Uterus (tissue), 4 donors: ENCODE measurements at places on chromosomes 6 and 20. TPM values are rescaled to one million over a fixed set of nuclear protein-coding genes. Genes with fewer than 3 reads are reported as not detected.

DNA sequence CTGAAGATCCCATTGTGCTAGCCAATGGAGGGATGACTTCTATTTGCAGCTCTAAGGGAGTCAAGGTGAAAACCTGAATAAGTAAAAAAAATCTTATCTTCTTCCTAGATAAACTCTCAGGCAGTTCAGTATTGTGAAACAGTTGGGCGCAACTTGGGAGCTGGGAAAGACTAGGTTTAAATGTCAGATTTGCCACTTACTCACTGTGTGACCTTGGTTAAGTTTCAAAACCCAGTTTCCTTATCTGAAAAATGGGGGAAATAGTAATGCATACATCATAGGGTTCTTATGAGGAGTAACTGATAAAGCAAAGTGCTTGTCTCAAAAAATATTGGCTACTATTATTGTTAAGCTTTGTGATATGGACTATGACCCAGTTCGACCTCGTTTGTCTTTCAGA lies 88.8 kb downstream of the CD83 start:
- H3K4me1 ChIP-seq, result no peaks in the 10 kb centered on the region
- H3K27me3 ChIP-seq, result no peaks in the 10 kb centered on the region
- DNase-seq, result no peak
- no peak overlapping the region for H3K27ac ChIP-seq

DNA sequence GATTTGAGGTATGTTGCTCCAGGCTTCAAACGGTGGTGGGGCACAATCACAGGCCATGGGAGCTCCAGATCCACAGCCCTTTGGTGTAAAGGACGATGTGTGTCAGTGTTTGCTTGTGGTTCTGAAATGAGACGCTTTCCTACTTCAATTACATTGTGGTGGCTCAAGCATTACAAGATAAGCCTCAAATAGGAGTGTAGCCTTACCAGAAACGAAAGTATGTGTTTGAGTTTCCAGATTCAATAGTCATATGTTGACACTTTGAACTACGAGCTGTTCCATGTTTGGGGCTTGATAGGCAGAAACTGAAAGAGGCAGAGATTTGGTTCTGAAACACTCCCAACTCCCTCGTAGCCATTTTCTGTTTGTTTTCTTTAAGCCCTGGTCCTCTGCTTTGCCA lies 187.1 kb downstream of the MYLK4 start:
- DNase-seq, result no peak
- H3K36me3 ChIP-seq, result no peaks in the 10 kb centered on the region
- no peaks in the 10 kb centered on the region for H3K4me1 ChIP-seq

- no peak for DNase-seq
- no peaks in the 10 kb centered on the region for H3K36me3 ChIP-seq
- H3K27ac ChIP-seq, result no peak overlapping the region
- no peaks in the 10 kb centered on the region for H3K27me3 ChIP-seq
Observed at GRCh38 chr6:54057058-54057457, 54.2 kb upstream of the MLIP start.

DNA sequence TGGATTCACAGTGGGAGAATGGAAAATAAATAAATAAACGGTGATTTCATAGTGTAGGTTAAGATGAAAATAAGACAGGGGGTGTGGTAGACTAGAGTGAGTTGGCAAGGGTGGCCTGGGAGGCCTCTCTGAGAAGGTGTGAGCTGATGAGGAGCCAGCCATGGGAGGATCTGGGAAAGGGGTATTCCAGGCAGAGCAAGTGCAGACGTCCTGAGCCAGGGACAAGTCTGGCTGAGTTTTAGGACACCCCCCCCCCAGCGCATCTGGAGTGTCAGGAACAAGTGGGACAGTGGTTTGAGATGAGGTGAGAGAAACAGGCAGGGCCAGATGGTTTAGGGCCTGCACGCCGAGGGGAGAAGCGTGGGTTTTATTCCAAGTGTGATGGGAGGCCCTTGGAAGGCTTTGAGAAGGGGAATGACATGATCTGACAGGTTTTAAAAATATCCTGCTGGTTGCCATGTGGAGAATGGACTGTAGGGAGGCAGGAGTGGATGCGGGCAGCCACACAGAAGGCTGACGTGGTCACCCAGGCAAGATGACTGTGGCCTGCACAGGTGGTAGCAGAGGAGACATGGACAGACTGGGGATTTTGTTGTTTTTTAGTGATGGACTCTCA lies 21.1 kb upstream of the CCM2L start:
- no peak overlapping the region for H3K27ac ChIP-seq
- no peaks in the 10 kb centered on the region for H3K4me1 ChIP-seq
- no peak overlapping the region for H3K4me3 ChIP-seq
- no peak for DNase-seq

- H3K4me1 ChIP-seq, result no peaks in the 10 kb centered on the region
- no peak for DNase-seq
- no peak overlapping the region for H3K4me3 ChIP-seq
- H3K27ac ChIP-seq, result no peak overlapping the region
- no peaks in the 10 kb centered on the region for H3K27me3 ChIP-seq
- H3K36me3 ChIP-seq, result no peaks in the 10 kb centered on the region
Observed at GRCh38 chr6:105561486-105561885, 158.6 kb upstream of the PREP start.

The LKAAEAR1 gene
- total RNA-seq, result not detected

The SLPI gene
- total RNA-seq, result 1.0 TPM
